ENCODE measurements at places on chromosomes 3 and 15. TPM values are rescaled to one million over a fixed set of nuclear protein-coding genes. Genes with fewer than 3 reads are reported as not detected.

Gene TXNRD3
- total RNA-seq: 9.4 TPM

Gene TEX55
- not detected for total RNA-seq

Gene BFSP2
- not detected for total RNA-seq

Gene SPRED1
- 29.6 TPM for total RNA-seq

Gene GOLGA6L10
- 0.10 TPM for total RNA-seq

Gene A4GNT
- total RNA-seq: not detected

Gene COL6A5
- total RNA-seq: not detected

Gene GOLGA6D
- not detected for total RNA-seq

Gene CLSTN2
- 5.6 TPM for total RNA-seq

Gene SCG5
- total RNA-seq: 4.4 TPM

Gene PPP1R14D
- not detected for total RNA-seq

Gene HYAL1
- total RNA-seq: 2.7 TPM

Gene GRIP2
- total RNA-seq: not detected

Gene HCLS1
- total RNA-seq: 3.5 TPM

Gene SLC12A6
- 12.4 TPM for total RNA-seq

Gene ACP3
- 1.3 TPM for total RNA-seq

Gene FBLN2
- 586 TPM for total RNA-seq

Gene CLDN11
- total RNA-seq: 96.8 TPM

Gene KLF15
- total RNA-seq: 21.9 TPM

Gene MANF
- 83.4 TPM for total RNA-seq

Gene ARL6
- total RNA-seq: 4.3 TPM

Gene CCR5
- not detected for total RNA-seq

Gene GRK7
- total RNA-seq: not detected

Gene NT5DC2
- 86.1 TPM for total RNA-seq

Gene SI
- not detected for total RNA-seq

Gene CHRFAM7A
- total RNA-seq: 0.54 TPM

Gene CTDSPL
- total RNA-seq: 21.8 TPM

Gene KIF23
- 5.6 TPM for total RNA-seq
